Myocyte (in vitro differentiated cells): ENCODE measurements at places on chromosomes 11 and 22. TPM values are rescaled to one million over a fixed set of nuclear protein-coding genes. Genes with fewer than 3 reads are reported as not detected.
A peak's percentile ranks its signal among the peaks of the same experiment; 100 is the strongest.

The LDLRAD3 gene
- 24.2 and 32.5 TPM in 2 replicates for total RNA-seq

- no peak for DNase-seq
Measured at GRCh38 chr11:33052231-33052630, 12.9 kb downstream of the TCP11L1 start.

DNA sequence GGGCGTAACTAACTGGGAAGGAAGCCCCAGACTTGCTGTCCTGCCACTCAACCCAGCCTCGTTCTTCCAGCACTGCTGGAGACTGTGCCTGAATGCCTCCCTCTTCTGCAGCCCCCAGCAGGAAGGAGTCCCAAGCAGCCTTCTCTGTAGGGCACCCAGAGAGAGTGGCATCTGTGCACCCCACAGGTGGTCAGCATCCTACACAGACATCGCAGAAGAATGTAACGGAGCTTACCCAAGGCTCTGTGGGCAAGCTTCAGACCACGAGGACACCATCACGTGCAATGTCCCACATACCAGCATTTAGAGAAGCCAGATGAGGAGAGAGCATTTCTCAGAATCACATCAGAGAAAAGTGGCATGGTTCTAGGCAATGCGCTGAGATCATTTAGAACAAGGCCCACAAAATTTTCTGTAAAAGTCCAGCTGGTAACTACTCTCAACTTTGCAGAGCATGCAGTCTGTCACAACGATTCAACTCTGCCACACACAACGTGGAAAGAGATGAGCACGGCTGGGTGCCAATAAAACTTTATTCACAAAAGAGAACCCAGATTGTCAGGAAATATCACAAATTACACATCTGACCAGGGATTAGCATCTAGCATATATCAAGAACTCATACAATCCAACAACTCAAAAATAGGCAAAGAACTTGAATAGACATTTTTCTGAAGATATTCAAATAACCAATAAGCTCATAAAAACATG lies 33.4 kb downstream of the SHANK2 start:
- DNase-seq = peak; percentile 18

The MMP11 gene
- 51.5 and 67.7 TPM in 2 replicates for total RNA-seq

The NAGA gene
- total RNA-seq = 16.8 and 19.7 TPM in 2 replicates

- no peak for DNase-seq
Measured at GRCh38 chr11:122360875-122361274, 244.9 kb upstream of the BLID start.

DNA sequence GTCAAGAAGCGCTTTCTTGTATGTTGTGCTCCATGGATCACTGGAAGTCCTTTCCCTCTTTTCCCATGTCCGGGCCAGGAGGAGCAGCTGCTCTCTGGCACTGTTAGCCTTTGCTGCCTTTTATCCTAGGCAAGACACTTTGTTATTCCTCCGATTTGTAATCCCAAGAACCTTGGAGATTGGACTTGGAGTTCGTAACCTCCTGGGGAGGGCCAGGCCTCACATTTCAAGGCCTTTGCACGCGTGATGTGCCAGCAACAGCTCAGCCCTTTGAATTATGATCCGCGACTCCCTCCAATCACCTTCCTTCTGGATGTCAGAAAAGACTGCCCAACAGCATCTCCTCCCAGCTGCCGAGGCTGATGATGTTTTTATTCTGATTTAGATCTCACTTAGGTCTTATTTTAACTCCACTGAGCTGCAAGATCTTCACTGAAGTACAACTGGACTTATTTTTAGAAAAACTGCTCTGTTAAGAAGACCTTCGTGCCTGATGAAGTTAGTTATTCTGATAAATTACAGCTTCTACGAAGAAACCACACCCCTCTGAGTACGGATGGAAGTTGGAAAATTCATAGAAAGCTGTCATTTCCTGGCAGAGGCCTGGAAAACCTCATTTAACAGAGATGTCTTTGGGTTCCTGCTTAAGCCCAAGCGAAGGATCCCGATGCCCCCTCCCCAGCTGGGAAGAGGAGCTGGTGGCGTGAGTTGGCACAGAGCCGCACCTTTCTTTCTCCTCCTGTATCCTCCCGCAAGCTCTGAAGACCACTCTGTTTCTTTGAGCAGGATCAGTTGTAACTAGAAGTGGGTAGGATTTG lies 62.4 kb downstream of the PARVB start:
- DNase-seq = peak; percentile 46

DNA sequence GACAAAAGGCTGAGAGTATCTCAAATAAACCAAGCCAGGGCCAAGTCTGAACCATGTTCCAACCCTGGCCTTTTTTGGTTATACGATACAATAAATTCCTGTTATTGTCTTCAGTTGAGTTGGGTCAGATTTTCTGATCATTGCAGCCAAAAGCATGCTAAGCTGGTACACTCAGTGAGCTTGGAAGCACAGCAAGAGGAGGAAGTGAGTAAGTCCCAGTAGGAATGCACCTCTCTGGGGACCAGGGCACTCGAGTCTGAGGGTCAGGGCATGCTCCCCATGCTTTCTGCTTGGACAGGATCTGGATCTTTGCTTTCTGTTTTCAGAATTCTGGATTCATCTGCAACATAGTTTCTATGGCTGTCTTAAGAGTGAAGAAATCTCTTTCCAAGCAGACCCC lies 73.1 kb downstream of the TMPRSS5 start:
- DNase-seq = peak; percentile 24

The OR51B4 gene
- total RNA-seq = not detected in 2 replicates

DNA sequence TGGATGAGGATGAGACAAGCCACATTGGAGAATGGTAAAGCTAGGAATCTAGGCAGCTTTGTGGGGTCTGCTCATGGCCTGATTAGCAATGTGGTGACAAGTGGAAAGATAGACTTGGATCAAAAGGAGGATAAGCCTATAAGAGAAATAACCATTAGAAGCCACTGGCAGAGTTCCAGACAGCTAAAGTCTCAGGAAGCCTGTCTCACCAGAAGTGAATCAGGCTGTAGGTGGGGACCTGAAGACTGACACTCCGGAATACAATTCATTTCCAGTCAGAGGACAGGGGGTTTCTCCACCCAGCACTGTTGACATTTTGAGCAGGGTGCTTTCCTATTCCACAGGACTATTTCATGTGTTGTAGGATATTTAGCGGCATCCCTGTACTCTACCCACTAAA lies 129.7 kb downstream of the ARHGAP42 start:
- DNase-seq = no peak

GRCh38 chr22:32309585-32310251 lies 47.9 kb upstream of the RFPL3 start:
- DNase-seq = peak; percentile 7

The LRRC51 gene
- total RNA-seq = 2.7 and 4.0 TPM in 2 replicates

The MPEG1 gene
- total RNA-seq = not detected in 2 replicates

- DNase-seq = no peak
Measured at GRCh38 chr22:50713571-50714056, 24.4 kb upstream of the ACR start.

- no peak for DNase-seq
Measured at GRCh38 chr11:60862171-60862570, 5.2 kb upstream of the ZP1 start.

- DNase-seq = peak; percentile 91
Measured at GRCh38 chr11:65274735-65275682, 13.2 kb downstream of the POLA2 start.

DNA sequence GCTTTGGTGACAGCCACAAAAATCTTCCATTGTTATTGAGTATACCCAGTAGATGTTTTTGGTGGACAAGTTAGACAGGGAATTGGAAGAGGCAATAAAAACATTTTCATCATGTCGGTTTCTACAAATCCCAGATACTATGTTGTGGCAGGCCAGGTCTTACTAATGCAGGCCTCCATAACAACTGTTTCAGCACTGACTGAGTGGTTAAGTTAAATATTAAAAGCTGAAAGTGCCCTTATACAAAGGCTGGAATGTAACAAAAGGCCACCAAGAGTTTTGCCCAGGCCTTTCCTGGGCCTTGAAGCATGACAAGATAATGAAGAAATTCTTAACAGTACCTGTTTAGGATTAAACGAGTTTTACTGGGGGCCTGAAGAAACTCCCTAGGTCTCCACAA lies 29.3 kb downstream of the DMC1 start:
- DNase-seq = no peak

DNA sequence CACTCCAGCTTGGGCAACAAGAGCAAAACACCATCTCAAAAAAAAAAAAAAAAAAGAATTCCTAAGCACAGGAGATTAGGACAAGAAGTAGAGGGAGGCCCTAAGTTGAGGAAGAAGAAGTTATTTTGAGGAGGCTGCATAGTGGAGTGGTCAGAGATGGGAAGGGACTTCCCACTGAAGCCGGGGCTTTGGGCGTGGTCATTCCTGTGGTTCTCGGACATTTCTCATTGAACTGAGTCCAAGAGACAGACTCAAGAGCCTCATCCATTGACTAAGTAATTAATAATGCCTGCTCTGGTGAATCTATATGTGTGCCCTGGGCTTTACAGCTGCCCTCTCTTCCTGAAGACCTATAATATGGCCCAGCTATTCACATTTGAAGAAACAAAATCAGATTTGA lies 53.2 kb upstream of the FTH1 start:
- peak; percentile 17 for DNase-seq

DNA sequence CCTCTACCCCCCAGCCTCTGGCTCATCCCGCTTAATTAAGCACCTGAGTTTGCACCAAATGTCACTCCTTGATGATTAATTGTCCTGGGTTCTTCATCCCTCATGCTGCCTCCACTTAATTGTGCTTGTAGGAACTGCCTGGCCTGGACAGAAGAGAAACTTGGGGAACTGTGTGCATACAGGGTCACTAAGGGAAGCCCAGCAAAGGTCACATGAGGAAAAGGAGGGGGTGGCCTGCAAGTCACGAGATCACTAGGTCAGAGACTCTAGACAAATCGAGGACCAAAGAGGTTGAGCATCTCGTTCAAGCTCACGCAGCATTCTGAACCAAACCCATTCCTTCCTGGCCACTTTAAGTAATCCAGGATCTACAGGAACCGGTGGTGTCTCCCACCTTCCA lies 75.8 kb downstream of the PDE2A start:
- no peak for DNase-seq
